ENCODE measurements at places on chromosomes 16 and 17.

- peak; percentile 68 for DNase-seq
Measured at GRCh38 chr17:35977509-35977908, 3.8 kb downstream of the CCL16 start.

- DNase-seq, result no peak
Measured at GRCh38 chr17:31446195-31446967, 54.9 kb downstream of the RAB11FIP4 start.

GRCh38 chr16:87735270-87736007 is 30.3 kb downstream of the KLHDC4 start:
- DNase-seq, result no peak

- no peak for DNase-seq
Measured at GRCh38 chr16:57026778-57027062, 37.4 kb downstream of the NLRC5 start.

DNA sequence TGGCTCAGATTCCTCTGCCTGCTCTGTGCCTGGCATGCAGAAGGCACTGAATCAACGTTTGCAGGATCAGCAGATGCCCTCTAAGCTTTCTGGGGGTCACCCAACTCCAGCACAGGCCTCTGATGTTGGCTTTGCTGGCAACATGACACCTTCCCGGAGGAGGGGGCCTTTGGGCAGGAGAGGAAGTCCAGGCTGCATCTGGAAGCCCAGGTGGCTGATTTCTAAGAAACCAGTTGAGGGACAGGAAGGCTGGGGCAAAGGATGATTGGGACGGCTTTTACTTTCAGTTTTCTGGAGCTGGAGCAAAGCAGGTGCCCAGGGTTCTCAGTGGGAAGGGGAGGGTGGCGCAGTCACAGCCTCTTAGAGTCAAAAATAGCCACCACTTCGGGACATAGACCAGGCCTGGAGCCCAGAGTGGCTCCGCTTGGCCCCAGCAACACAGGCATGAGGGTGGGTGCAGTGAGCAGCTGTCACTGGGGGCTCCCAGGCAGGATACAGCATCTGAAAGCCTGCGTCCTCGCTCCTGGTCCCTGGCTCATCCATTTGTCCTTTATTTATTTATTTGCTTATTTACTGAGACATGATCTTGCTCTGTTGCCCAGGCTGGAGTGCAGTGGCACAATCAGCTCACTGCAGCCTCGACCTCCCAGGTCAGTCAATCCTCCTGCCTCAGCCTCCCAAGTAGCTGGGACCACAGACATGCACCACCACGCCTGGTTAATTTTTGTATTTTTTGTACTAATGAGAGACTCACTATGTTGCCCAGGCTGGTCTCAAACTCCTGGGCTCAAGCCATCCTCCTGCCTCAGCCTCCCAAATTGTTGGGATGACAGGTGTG is 15.1 kb downstream of the SOCS1 start:
- no peak for DNase-seq

DNA sequence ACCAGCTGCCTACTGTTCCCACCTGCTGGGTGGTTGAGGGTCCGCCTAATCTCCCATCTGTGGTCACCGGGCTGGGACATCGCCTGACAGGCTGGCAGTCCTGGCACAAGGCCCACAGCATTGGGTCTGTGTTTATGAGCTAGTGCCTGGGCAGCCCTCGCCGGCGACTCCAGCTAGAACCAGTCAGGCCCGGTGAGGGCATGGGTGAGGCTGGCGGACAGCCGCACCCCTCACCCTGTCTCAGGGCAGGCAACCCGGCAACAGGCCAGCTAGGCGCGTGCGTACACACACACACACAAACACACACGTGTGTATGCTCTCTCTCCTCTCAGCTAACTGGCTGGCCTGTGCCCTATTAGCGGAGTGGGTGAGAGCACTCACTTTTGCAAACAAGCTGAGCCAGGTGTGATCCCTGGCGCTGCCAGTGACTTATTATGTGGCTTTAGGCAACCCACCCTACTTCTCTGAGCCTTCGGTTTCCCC is 10.4 kb downstream of the HSD11B2 start:
- no peak for DNase-seq

- DNase-seq, result no peak
Measured at GRCh38 chr17:13200671-13201070, 182.8 kb upstream of the ELAC2 start.

- DNase-seq, result no peak
Measured at GRCh38 chr16:28617874-28618273, 8.0 kb upstream of the SULT1A1 start.

All from mesenteric fat pad (tissue), 1 donor.